NCI-H748 treated with DMSO at 0.1 percent for 48 hours (cell line): ENCODE measurements at places on chromosomes 3 and 15.

DNA sequence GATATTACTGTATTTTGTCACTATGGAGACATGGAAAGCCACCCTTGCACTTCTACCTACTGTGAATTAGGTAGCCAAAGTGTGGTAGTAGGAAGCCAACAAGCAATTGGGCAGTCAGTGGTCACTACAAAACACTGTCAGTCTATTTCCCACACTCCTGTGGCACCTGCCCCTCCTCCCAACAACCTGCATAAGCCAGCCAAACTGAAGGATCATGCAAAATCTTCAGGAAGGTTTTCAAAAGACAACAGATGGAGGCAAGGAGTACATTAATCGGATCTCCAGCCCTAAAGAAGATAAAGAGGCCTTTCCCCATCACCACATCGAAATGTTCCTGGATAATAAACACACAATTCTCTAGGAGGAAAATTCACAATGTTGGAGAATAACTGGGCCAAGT is 11.9 kb downstream of the POMGNT2 start:
- DNase-seq: no peak

DNA sequence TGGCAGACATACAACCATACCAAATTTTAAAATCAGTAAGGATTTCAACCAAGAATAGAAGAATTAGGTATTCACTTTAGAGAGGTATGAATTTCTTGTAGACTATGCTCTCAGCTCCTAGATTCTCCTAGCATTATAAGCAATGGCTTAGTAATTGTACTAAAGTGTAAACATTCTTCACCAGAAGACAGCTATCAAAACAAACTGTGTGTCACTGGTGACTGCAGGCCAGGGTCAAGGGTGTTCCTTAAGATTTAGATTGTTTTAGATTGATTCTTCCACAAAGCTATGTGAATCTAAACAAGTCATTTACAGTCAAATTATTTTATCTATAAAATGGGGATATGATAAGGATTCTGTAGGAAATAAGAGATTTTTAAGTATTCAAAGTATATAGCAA is 23.1 kb upstream of the GP5 start:
- no peak for DNase-seq

DNA sequence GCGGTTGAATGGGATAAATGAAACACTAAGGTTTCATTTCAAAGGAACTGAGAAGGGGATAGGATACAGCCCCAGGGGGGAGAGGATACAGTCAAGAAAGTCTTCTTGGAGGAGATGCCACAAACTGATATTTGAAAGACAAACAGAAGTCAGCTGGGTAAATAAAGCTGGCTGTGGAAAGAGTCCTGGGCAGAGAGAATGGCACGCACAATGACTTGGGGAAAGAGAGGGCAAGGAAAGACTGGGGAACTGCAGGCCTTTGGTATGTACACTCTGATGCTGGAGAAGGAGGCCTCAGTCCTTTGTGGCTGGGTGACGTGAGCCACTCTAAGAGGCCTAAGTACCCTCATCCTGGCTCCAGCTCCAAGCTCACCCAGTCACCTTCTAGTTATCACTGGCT is 45.2 kb upstream of the LMCD1 start:
- DNase-seq: no peak

DNA sequence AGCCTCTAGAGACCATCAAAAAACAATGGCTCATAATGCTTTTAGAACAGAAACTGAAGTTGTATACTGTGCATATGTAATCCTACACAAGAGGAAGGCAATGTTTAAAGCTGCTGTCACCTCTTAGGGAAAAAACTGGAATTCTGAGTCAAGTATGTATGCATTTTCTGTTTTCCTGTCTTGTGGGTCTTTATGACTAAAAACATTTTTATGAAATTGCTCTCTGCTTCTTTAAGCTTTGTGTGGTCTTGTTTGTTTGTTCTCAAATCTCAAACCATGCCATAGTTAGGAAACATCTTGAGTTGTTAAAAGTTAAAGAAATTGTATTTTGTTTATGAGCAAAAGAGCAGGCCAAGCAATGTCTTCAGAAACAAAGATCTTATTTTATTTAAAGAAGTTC is 80.9 kb upstream of the SOX2 start:
- no peak for DNase-seq

GRCh38 chr3:128863560-128863959 is 15.9 kb upstream of the ACAD9 start:
- DNase-seq: no peak
